ENCODE measurements at places on chromosomes 5 and 9. TPM values are rescaled to one million over a fixed set of nuclear protein-coding genes. Genes with fewer than 3 reads are reported as not detected.

DNA sequence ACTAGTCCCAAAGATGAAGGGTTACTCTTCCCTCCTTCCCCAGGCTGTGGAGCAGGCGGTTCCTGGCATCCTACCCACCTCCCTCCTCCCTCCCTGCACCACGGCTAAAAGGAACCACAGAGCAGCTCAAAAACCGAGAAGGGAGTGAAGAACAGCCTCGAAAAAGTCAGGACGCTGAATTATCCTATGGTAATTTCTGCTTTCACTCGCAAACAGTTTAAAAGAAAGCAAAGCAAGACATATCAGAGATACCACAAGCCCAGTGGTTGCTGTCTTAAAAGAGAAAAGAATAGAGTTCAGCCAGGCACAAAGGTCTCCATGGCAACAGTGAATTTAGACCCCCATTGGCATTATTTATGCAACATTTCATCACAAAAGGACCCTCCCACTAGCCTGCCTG is 315.4 kb downstream of the CTNND2 start:
- DNase-seq: no peak

- DNase-seq: no peak
Measured at GRCh38 chr5:152688561-152689249, 283.6 kb upstream of the NMUR2 start.

- no peak for DNase-seq
Measured at GRCh38 chr9:2613730-2614271, 7.8 kb upstream of the VLDLR start.

CFAP90 gene
- total RNA-seq: not detected

DNA sequence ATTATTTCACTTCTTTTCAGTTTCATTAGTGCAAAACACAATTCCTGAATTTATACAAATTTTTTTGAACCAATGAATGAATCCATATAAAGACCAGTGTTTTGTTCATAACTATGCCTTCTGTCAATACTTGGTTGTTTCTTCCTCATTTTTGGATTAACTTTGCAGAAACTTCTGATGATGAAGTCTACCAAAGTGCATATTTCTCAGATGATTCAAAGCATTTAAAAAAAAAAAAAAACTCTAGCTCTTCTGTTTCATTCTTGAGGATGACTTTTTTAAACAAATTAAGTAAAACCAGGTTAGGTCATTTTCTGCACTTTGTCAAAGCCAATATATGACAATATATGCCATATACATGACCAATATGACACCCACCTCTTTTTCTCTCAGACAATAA is 92.6 kb downstream of the CHSY3 start:
- DNase-seq: no peak
